ENCODE measurements at places on chromosomes 7 and 10.

- no peak for DNase-seq
Measured at GRCh38 chr7:106047818-106048705, 64.0 kb downstream of the SYPL1 start.

GRCh38 chr10:121448766-121449421 lies 149.3 kb downstream of the FGFR2 start:
- DNase-seq = no peak

GRCh38 chr7:151608031-151608551 lies 88.4 kb upstream of the RHEB start:
- no peak for DNase-seq

DNA sequence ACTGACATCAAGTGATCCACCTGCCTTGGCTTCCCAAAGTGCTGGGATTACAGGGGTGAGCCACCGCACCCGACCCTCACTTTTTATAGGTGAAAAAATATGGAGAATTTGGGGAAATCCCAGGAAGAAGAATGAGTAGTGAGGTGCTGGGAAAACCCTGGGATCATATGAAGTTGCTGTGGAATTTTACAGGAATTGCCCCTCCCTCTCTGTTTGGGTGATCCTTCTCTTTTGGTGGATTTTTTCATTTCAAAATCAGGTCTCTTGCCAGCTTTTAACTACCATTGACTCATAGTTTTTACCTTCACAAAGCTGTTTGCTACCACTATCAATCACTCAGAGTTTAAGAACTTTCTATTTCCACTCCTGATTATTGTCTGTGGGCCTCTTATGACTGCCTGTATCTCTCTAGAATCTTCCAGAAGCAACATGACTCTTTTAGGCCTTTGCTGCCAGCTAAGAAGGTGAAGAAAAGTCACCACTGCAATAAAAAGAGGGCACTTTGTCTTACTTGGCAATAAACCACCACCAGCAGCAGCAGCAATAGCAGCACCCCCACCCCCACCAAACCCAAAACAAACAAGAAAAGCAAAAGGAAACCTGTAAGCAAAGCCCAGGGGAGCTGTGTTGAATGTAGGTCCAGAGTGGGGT lies 4.0 kb upstream of the GIMAP8 start:
- DNase-seq = no peak

DNA sequence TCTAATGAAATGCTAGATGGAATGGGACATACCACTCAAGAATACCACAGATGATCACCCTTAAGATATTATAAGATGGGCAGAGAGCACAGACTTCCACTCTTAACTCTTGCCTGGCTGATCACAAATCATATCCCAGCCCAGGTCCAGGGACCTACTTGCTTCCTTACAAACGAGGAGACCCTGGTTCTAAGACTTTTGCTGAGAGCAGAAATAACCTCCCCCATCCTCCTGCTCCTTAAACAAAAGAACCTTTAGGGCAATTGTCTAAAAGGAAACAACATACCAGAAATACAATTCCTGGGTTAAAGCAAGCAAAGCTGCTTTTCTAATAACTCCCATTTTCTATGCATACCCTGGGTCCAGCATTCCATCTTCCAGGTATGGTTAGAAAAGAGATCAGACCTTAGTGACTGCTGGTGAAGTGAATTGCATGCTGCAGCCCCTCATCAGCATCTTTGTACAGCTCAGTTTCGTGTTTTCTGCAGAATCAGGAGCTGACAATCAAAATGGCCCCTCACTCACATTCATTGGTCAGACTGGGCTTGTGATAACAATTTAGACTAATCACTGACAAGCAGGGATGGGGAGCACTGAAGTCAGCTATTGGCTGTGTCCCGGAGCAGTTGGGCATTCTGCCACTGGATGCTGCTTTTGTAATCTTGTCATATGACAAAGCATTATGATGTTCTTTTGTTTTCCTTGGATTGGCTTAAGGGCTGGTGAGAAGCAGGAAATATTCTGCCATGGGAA lies 14.6 kb downstream of the IFIT3 start:
- no peak for DNase-seq

DNA sequence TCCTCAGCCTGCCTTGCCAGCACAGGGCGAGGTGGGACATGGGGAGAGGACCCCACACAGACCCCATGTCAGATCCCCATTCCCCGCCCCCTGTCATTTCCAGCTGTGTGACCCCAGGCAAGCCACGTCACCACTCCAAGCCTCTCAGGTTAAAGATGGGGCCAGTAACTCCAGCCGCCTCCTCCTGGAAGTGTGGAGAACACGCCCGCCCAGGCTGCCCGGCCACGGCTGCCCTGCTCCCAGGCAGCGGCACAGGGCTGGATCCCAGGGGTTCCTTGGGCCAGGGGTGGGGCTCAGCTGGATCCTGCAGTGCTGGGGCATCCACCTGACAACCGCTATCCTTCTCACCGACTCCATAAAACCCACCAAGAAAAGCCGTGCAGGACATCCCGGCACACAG lies 86.1 kb downstream of the PDGFA start:
- DNase-seq = no peak

- no peak for DNase-seq
Measured at GRCh38 chr10:54800741-54801421, at the start of gene PCDH15. PCDH15 (minus strand) TSS chr10:54801231; CDS start chr10:54664262, 136,969 bp downstream.

- no peak for DNase-seq
Measured at GRCh38 chr7:38506756-38507155, 124.4 kb downstream of the AMPH start.

- DNase-seq = no peak
Measured at GRCh38 chr10:100163704-100164621, 21.9 kb downstream of the ERLIN1 start.

GRCh38 chr10:72041491-72041890 lies 46.9 kb downstream of the SPOCK2 start:
- no peak for DNase-seq

DNA sequence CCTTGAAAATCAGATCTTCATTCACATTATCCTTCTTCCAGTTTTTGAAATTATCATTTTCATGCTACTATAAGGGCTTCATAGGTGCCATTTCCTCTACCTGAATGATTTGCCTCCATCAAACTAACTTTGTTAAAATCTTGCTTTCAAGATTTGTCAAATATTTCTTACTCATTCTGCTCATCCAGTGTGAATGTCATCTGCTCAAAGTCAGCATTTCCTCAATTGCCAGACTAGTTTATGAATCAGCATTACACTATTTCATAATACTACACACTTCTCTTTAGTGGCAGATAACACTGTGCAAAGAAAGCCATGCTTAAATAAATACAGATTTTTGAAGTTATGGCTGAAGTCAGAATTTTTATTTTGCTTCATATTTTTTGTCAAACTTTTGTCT lies 21.3 kb upstream of the LIPF start:
- DNase-seq = no peak

- DNase-seq = no peak
Measured at GRCh38 chr7:27846388-27846787, 106.4 kb downstream of the TAX1BP1 start.

DNA sequence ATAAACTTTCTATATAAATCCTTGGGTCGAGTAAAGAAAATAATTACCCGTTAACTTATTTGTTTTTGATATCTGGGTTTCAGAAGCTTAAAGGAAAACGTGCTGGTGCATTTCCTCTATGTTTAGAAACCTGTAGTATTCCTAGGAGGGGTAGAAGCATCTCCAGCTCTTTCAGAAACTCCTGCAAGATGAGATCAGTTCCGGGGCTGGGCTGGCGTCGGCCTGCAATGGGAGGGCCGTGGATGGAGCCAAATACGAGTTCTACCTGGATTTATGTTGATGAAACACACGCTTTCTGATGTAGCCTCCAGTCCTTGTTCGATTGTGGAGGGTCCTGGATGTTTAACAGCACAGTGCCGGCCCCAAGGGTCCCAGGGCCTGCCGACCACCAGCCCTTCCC lies 35.8 kb upstream of the DIP2C start:
- no peak for DNase-seq

DNA sequence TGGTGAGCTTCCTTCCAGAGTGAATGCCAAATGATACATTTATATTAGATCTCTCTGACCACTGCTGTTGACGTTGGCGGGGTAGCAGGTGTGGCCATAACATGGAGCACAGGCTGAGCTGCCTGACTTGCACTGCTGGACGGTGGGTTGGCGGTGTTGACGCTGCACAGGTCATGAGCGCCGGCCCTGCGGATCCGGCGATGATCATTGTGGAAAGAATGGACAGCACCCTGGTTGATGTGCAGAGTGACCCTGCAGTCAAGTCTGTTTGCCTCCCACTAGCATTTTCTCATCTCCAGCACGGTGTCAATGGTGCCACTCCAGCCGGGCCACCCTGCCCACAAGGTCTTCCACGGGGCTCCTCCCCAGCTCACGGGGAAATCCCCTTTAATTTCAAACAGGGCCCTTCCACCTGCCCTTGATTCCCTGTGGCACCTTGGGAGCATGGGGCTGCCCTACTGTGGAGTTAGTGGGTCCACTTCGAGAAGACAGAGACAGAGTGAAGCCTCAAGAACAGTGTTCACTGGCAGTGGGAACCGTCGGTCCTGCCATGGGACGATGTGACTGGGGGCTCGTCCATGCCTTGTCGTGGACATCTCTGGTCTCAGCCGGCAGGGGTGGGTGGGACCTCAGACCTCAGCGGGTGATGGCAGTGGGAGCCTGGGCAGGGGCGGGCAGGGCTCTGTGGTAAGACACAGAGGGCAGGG lies 613.5 kb downstream of the PTPRN2 start:
- no peak for DNase-seq

GRCh38 chr10:17022466-17022825 lies 107.2 kb downstream of the CUBN start:
- DNase-seq = no peak

DNA sequence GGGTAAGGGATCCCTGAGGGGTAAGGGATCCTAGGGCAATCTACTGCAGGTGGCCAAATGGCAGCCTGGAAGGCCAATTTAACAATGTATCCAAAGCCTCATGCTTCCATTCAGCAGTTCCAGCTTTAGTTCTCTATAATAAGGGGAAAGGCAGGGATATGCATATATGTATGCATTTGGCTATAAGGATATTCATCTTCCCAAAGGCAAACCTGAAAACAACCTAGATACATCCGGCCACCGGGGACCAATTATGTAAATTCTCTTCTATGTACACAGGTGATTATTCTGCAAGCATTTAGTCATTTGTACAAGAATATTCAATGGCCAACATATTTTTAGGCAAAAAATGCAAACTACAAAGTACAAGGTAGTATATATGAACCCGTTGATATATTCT lies 26.7 kb downstream of the PSAP start:
- no peak for DNase-seq

- peak; percentile 36 for DNase-seq
Measured at GRCh38 chr10:91006001-91006751, 85.3 kb upstream of the ANKRD1 start.

DNA sequence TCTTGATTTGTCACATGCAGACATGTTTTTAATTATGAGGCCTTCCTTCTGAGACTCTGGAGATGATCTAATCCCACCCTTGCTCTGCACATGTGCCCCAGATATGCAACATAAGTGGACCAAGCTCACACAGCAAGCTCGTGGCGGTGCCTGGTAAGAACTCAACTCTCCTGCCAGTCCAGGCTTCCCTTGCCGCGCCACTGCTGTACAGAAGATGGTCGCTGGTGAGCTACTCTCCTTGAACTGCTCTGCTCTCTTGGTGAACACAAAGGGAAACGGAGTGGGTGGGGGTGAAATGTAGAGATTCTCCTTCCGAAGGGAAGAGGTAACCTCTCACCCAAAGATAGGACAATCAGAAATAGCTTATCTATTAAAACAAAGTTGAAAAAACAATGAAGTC lies 25.7 kb downstream of the MYOF start:
- no peak for DNase-seq

DNA sequence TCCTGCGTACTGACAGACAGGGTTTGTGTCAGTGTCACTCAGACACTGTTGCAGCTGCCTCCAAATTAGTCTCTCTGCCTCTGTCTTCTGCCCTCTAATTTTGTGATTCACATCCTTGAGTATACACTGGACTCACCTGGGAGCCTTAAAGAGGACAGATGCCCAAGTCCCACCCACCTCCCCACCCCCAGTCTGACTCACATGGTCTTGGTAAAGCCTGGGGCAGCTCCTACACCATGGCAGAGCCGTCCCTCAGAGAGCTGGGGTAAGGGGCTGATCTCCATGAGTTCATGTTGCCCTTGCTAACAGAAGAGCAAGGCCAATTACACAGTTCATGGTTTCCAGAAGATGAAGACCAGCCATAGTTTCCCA lies 197.6 kb upstream of the STK17A start:
- no peak for DNase-seq

DNA sequence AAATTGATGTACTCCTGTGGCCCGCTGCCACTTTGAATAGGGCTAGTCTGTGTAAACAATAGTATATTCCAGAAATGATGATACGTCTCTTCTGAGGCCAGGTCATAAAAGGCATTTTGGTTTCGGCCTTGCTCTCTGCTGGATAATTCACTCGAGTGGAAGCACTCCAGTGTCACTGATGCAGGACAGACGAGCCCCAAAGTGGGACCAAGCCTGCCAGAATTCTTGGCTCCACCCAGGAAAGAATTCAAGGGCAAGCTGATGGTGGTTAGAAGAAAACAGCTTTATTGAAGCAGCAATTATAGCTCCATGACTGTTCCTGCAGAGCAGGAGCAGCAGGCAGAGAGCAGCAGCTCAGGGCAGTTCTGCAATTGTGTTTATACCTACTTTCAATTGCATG lies 717.6 kb downstream of the GRM8 start:
- DNase-seq = no peak

GRCh38 chr10:100490531-100490930 lies 27.7 kb downstream of the WNT8B start:
- DNase-seq = no peak

DNA sequence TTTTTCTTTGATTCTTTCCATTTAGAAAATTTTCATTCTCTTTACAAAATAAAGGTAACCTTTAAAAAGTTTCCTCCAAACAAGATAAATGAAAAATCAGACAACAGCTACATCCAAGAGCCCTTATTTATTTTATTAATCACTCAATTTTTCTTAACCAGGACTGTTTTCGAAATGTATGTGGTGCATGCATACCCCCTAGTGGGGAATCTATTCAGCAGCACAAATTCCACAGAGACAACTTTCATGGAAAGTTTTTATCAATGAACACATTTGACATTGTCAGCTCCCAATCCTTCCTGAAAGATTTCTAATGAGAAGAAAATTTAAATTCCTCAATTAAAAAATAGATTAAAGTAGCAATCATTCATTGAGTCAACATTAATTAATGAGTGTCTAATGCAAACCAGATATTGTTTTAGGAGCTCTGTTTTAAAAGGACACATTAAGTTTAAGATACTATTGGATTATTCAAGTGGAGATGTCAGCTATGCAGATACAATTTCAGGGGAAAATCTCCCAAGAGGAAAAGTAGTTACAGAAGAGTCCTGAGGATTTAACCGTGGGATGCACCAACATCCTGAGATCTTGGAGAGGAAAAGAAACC lies 5.2 kb upstream of the HTR7 start:
- no peak for DNase-seq

DNA sequence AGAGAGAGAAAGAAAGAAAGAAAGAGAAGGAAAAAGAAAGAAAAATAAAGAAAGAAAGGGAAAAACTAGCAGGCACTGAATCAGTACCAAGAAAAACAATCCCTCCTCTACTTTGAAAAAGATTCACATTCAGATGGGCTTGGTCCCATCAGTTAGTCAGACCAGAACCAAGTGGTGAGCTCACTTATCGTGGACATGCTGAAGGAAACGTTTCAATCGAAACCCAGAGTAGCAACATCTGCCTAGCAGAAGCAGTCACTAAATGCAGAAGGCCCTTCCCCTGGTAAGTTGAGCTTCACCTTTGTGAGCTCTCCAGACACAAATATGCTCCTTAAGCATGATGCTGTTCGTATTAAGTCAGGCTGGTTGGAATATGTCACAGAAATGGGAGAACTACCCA lies 167.7 kb downstream of the TRIL start:
- no peak for DNase-seq

Measured in effector CD8-positive, alpha-beta T cell (primary cell).